Activated CD4-positive, alpha-beta memory T cell treated with anti-CD3 and anti-CD28 coated beads for 36 hours (primary cell): ENCODE measurements at places on chromosomes 7 and 10.

DNA sequence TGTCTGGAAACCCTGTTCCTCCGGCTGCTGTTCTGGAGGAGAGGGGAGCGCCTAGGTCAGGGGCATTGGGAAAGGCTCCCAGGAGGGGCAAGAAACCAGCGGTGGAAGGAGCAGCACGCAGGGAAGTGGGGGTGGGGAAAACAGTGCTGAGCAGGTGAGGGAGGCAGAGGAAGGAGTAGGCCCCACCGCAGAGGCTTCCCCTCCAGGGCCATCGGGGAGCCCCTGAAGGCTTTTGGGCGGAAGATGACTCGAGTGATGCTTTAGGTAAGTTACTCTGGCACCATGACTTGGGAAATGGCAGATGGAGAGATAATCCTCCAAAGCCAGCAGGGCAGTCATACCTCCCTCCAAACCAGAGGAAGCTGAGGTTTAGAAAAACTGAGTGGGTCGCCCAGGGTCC is 106.5 kb upstream of the ANLN start:
- H3K36me3 ChIP-seq = peaks cover 2% of the 10 kb centered on the region
- H3K27me3 ChIP-seq = no peaks in the 10 kb centered on the region
- H3K4me3 ChIP-seq = no peak overlapping the region
- peaks cover 57% of the 10 kb centered on the region for H3K4me1 ChIP-seq
- DNase-seq = peak; percentile 22

DNA sequence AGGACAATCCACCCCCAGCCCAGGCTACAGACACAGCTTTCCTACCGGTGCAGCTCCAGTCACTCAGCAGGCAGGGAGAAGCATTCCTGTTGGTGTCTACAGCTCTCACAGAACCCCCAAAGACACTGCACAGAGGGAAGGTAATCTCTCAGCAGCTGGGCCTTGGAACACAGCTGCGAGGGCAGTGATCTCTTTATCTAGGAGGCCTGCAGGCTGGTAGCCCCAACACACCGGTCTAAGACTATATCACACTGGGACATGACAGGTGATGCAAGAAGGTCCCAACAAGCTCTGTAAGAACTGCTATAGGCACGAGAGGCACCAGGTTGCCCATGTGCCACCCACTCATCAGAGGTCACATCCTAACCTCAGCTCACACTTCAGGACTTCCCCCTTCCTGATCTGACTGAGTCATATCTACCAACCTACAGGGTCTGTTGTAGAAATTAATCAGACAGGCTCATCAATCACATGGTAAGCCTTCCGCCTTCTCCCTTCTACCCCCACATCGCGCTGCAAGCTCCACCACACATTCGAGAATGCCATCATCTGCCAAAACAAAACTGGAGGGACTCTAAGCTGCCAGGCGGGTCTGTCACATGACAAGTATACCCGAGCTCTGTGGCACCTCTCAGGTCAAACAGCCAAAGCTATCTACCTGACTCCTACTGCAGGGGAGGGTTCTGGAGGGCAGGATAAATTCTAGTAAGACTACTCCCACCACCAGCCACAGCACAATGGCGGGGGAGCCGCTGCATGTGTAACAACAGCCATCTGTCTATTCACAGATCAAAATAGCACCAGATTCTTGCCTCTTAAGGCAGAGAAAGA is 26.1 kb downstream of the FAM53B start:
- peak; percentile 91 for DNase-seq
- no peaks in the 10 kb centered on the region for H3K27me3 ChIP-seq
- H3K4me3 ChIP-seq = peak overlapping the region; percentile 74
- H3K4me1 ChIP-seq = peaks cover 92% of the 10 kb centered on the region
- peaks cover 18% of the 10 kb centered on the region for H3K36me3 ChIP-seq
- H3K27ac ChIP-seq = peak overlapping the region; percentile 96

DNA sequence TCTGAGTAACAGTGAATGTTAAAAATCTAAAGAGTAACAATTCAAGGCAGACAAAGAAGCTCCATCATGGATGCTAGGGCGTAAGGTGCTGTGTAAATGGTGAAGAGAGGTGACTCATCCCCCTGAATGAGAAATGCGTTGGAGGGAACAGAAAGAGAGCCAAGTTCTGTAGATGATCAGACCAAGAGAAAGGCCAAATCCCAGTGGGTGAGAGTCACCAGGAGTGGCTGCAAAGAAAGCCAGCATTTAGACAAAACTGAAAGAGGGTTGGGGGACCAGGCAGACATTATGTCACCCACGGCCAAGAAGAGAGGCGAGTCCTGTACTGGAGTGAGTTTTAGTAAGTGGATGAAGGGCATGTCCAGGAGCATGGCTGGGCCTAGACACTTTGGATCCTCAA is 153.1 kb downstream of the TRIL start:
- no peak for DNase-seq
- H3K27me3 ChIP-seq = no peaks in the 10 kb centered on the region
- no peaks in the 10 kb centered on the region for H3K4me1 ChIP-seq
- no peaks in the 10 kb centered on the region for H3K36me3 ChIP-seq
- no peak overlapping the region for H3K27ac ChIP-seq

- H3K4me3 ChIP-seq = no peak overlapping the region
- H3K4me1 ChIP-seq = no peaks in the 10 kb centered on the region
- H3K36me3 ChIP-seq = no peaks in the 10 kb centered on the region
- no peak overlapping the region for H3K27ac ChIP-seq
- H3K27me3 ChIP-seq = peaks cover 5% of the 10 kb centered on the region
These were observed 39.2 kb downstream of the PAPOLB start for GRCh38 chr7:4822677-4823076.

DNA sequence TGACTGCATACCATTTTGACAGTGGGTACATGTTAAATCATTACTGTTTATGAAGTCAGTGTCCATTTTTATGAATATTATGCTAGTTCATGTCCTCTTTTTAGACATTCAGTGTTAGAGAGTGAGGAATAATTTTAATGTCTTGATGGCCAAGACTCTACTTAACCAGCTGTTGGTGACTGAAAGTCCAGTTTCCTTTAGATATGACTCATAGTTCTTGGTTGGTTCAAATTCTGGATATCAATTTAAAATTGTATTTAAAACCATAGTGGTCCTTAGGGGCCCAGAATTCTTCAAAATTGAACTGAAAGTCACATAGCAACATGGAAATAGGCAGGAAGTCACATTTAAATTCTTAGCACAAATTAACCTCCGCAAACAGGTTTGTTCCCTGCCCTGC is 196.5 kb upstream of the PRPS1L1 start:
- no peak overlapping the region for H3K4me3 ChIP-seq
- peaks cover 2% of the 10 kb centered on the region for H3K27me3 ChIP-seq
- no peaks in the 10 kb centered on the region for H3K4me1 ChIP-seq
- no peak for DNase-seq

DNA sequence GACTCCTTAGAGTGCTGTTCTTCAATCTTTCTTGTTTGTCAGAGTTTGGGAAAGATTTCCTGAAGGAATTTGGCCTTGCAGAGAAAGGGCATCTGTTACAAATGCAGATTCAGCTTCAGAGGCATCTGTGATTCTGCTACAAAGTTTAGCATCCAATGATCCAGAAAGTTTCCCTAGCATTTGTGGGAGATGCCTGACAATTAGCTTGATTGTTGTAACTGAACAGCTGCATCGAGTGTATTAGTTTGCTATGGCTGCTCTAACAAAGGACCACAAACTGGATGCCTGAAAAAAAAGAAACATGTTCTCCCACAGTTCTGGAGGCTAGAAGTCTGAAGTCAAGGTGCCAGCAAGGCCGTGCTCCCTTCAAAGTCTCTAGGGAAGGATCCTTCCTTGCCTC is 365.1 kb downstream of the GRID1 start:
- peaks cover 4% of the 10 kb centered on the region for H3K27me3 ChIP-seq
- H3K4me1 ChIP-seq = no peaks in the 10 kb centered on the region
- H3K4me3 ChIP-seq = no peak overlapping the region
- DNase-seq = no peak

GRCh38 chr10:130627346-130628045 is 491.3 kb downstream of the GLRX3 start:
- no peak overlapping the region for H3K4me3 ChIP-seq
- H3K4me1 ChIP-seq = no peaks in the 10 kb centered on the region
- no peaks in the 10 kb centered on the region for H3K27me3 ChIP-seq
- no peaks in the 10 kb centered on the region for H3K36me3 ChIP-seq
- H3K27ac ChIP-seq = no peak overlapping the region

DNA sequence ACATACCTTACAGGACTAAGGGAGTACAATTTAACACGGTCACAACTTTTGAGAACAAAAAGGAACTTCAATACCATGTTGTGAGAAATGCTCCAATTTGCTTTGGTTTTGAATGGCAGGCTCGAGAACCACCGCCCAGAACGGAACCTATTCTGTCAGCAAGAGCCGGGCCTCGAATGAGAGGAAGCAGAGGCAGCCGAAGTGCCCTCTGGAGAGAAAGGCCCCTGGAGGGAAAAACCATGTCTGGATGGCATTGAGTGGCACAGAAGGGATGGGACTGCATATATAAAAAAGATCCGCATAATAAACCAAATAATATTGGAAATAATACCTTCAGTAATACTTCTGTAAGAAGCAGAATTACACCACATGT is 85.6 kb downstream of the CHST15 start:
- no peaks in the 10 kb centered on the region for H3K4me1 ChIP-seq
- DNase-seq = no peak
- H3K36me3 ChIP-seq = no peaks in the 10 kb centered on the region
- H3K27ac ChIP-seq = no peak overlapping the region

DNA sequence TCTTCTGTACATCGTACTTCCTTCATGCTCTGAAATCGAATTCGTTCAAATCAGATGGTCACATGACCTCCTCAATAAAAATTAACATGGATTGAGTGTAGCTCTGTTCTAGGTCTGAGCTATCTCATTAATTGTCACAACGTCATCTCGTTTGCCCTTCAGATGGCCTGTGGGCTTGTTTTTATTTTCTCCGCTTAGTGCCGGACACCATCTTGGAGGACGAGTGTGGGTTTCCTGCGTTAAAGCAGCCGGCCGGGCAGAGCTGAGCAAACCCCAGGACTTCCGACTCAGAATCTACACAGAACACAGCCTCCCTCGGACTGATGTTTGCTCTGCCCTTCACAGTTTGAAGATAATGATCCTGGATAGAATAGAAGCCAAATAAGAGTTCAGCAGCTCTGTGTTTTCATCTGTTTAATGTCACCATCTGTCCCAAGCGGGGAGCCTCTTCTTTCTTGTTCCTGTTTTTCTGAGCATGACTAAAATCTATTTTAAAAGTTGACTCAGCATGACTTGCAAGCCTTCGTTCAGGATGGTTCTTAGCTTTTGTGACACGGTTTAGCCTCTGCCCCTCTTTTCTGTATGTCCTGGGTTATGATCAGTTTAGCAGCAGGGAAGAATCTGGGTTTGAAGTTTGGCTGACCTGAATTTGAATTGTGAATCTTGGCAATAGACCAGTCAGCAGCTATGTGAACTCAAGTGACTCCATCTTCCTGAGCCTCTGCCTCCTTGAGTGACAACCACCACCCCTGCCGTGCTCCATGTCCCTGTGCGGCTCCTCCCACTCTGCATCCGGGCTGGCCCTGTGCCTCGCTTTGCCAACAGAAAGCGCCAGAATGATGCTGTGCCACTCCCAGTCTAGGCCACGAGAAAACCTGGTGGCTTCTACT is 30.6 kb upstream of the GALNTL5 start:
- H3K36me3 ChIP-seq = no peaks in the 10 kb centered on the region
- peaks cover 23% of the 10 kb centered on the region for H3K27me3 ChIP-seq
- peak; percentile 56 for DNase-seq
- peaks cover 19% of the 10 kb centered on the region for H3K4me1 ChIP-seq
